ENCODE measurements at places on chromosomes 1 and 21. TPM values are rescaled to one million over a fixed set of nuclear protein-coding genes. Genes with fewer than 3 reads are reported as not detected.

Gene PRELP
- total RNA-seq = 0.05 TPM

Gene SPRR1B
- not detected for total RNA-seq

Gene SH2D1B
- not detected for total RNA-seq

Gene PHACTR4
- total RNA-seq = 25.4 TPM

Gene CFAP141
- not detected for total RNA-seq

Gene MAP7D1
- total RNA-seq = 95.6 TPM

Gene WNT4
- not detected for total RNA-seq

Gene SMG5
- 61.5 TPM for total RNA-seq

Gene SPATA46
- total RNA-seq = not detected

Gene S100A7A
- not detected for total RNA-seq

Gene TMCO4
- 17.8 TPM for total RNA-seq

Gene FAM151A
- not detected for total RNA-seq

Gene CELA3A
- total RNA-seq = 9.0 TPM

Gene VCAM1
- 5.9 TPM for total RNA-seq

Gene DCST1
- total RNA-seq = not detected

Gene RUNX3
- total RNA-seq = 151 TPM

Gene FAM43B
- not detected for total RNA-seq

Gene OR2AJ1
- total RNA-seq = not detected

Gene TIE1
- 3.9 TPM for total RNA-seq

Gene LRRC53
- not detected for total RNA-seq

Gene OR2L2
- not detected for total RNA-seq

Gene KIF21B
- total RNA-seq = 44.4 TPM

Gene UMODL1
- not detected for total RNA-seq

Gene LCK
- total RNA-seq = 126 TPM

Gene CNR2
- 15.1 TPM for total RNA-seq

Gene EVA1C
- total RNA-seq = not detected

Gene LAMC2
- total RNA-seq = 1.5 TPM

Gene RAP1GAP
- total RNA-seq = 0.05 TPM

Gene SYNC
- not detected for total RNA-seq

Gene PAQR6
- 2.6 TPM for total RNA-seq

Gene PHLDA3
- 33.7 TPM for total RNA-seq

Gene ATP1A2
- total RNA-seq = not detected

Gene FCRL4
- total RNA-seq = 0.38 TPM

Gene FAM177B
- not detected for total RNA-seq

Gene KRTAP12-2
- not detected for total RNA-seq

Gene S100B
- total RNA-seq = not detected

Gene TBX19
- 1.1 TPM for total RNA-seq

Gene DENND1B
- total RNA-seq = 9.4 TPM

Gene ATP6V1G3
- not detected for total RNA-seq

Gene LRRC38
- not detected for total RNA-seq

Gene TRMT1L
- total RNA-seq = 18.2 TPM

Gene GJB5
- total RNA-seq = not detected
